ENCODE measurements at places on chromosomes 3 and 15.
A peak's percentile ranks its signal among the peaks of the same experiment; 100 is the strongest.

- DNase-seq = no peak
Observed at GRCh38 chr3:24944805-24945520, 450.3 kb upstream of the THRB start.

DNA sequence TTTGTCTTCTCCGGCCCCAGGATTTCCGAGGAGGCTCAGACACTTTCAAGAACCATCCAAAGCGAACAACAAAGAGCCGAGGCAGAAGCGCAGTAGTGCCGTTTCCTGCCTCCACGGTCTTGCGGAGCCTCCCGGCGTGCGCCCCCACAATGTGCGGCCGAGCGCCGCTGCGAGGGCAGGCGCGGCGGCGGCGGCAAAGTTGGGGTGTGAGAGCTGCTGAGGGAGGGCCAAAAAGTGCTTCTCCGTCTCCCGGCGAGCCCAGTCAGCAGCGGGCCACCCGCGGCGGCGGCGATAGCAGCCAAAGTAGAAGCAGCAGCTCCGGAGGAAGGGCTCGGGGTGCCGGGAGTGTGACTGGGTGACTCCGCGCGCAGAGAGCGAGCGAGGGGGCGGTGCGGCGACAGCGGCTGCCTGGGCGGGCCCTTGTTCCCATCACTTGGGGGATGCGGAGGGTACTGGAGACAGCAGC, 749.1 kb downstream of the ROBO1 start:
- DNase-seq = no peak

- no peak for DNase-seq
Observed at GRCh38 chr15:60394689-60395097, 3.1 kb downstream of the ANXA2 start.

- peak; percentile 29 for DNase-seq
Observed at GRCh38 chr15:92714077-92714476, 58.5 kb upstream of the FAM174B start.

DNA sequence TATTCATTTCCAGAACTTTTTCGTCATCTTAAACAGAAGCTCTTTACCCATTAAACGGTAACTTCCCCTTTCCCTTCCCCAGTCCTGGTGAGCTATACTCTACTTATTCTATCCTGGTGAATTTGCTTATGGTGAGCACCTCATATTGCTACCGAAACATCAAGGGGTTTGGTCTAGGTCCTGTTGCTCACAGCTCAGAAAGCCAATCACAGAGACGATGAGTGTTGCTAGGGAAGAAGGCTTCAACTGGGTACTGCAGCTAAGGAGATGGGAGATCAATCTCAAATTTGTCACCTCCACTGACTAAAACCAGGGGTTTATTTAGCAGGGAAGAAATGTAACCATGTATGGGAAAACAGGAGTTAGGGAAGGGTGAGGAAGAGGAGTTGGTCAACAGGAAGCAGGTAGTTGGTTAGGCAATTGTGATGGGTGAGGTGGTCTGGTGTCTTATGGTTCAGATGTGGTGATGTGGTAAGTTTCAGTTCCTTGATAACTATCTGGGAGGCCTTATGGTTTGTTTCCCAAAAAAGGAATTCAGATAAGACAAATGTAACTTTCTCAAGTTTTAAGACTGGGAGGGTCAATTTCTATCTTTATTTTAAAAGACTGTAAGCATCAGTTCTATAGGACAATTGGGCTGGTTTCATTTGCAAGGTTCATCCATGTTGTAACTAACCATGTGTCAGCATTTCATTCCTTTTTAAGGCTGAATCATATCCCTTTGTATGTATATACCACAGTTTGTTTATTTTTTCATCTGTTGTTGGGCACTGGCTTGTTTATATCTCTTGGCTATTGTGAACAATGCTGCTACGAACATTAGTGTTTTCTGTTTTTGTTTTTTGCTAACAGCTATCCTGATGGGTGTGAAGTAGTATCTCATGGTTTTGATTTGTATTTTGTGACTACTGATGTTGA, 24.3 kb downstream of the ARHGAP11B start:
- DNase-seq = peak; percentile 24

- no peak for DNase-seq
Observed at GRCh38 chr3:147538034-147538433, 128.9 kb downstream of the ZIC1 start.

GRCh38 chr15:40768521-40769273, 1.1 kb upstream of the C15orf62 start:
- DNase-seq = peak; percentile 48

DNA sequence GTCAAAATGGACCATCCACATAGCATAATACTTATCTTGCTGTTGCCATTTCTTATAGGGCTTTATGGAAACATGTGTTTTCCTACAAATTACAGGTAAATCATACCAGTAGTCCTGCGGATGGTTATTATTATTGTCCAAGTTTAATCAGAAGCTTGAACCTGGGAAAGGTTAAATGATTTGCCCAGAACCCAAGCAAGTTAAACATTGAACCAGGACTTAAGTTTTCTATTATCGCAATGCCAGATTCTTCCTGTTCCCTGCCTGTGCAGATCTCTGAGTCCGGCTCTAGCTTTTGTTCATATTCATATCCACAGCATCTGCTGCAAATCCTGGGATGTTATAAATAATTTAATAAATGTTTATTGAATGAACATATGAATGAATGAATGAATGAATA, 12.5 kb downstream of the LPP start:
- DNase-seq = no peak

- DNase-seq = no peak
Observed at GRCh38 chr3:58544541-58544940, 7.6 kb upstream of the ACOX2 start.

GRCh38 chr3:58238830-58239229, 1.2 kb downstream of the ABHD6 start:
- no peak for DNase-seq

DNA sequence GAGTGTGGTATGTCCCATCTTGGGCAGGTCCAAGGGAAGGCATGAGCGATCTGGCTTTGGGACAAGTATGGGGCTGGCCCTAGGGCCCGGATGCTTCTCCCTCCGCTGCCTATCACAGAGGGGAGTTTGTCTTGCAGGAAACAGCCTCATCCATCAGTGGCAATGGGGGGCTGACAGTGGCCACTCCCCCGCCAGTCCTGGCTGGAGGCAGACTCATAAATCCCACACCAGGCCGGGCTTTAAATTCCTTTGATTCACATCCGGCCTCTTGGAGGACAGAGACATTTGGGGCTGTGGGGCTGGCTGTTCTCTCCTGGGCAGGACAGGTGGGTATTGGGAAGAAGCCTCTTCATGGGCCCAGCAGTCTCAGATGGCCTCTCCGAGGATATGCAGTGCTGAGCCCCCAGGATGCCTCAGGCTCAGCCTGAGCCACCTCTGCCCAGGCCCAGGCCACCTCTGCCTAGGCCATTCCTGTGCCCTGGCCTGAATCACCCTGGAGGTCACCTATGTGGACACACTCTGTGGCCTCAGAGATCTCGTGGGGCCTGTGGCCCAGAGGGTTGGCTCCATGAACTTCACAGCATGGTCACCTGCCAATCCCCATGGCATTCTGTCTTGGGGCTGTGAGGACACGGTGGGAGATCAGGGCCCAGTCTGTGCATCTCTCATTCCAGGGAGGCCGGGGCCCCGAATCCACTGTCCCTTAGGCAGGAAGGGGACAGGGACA, 84.2 kb upstream of the GOLGA6L4 start:
- no peak for DNase-seq

GRCh38 chr15:69887009-69887408, 210.7 kb downstream of the TLE3 start:
- no peak for DNase-seq

GRCh38 chr15:80619680-80620079, 75.4 kb upstream of the ABHD17C start:
- DNase-seq = no peak

DNA sequence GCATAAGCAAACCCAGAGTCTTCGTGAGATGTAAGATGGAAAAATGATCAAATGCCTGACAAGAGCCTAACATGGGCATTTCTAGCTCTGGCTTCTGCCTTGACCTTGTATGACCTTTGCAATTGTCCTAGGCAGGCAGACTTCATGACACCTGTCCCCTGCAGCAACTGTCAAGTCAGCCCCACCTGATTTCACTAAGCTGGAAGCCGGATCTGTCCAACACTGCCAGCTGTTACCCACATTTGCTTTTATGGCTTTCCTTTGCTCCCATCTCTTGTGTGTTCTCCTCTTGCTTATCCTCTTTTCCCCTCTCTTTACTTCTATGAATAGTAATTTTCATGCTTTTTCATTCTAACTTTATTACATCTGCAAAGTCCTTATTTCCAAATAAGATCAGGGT, 48.5 kb upstream of the TNIK start:
- DNase-seq = no peak

DNA sequence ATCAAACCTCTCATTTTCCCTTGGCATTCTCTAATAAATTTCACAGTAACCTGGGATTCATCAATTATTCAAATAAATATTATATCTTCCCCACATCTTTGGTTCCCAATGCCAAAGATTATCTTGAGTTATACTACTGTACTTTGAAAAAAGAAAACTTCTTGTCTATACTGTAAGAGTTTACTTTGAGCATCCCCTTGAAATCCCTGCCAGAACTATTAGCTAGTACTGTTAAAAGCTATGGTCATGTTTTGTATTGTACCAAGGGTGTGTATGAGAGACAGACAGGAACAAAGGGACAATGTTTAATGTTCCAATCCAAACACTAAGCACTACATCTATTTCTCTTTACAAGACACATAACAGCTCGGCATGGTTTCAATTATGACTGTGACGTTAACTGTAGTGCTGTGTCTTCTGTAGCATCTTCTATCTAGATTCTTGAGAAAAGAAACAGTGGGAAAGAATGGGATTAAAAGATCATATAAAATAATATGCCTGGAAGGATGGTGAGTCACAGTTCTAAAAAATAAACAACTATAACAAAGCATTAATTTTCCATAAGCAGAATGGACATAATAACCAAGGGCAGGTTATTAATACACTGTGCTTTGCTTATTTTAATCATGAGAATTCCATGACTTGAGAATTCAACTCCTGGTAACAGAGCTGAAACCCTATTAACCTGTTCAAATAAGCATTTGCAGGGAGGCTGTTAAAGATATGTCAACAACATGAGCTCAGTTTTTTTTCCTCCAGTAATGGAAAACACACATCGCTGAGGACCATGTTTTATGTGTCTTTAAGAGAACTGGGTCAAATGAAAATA, 71.1 kb downstream of the ALDH1A2 start:
- DNase-seq = no peak

DNA sequence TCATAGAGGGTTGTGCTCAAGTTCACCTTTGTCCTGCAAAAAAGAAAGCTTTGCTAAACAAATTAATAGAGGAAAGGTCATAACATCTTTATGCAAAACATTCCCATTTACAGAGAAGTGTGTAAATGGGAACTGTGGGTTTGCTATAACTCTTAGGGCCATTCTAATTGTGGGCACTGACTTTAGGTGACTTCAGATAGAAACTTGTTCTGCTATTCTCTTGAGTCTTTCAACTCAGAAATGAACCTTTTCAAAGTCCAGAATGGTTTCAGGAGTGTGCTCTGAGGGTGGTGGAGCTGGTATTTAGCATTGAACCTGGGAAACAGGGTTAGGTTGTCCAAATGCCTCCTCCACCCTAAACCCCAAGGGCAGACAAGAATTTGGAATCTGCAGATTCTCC, 34.0 kb downstream of the SPTSSB start:
- DNase-seq = no peak

DNA sequence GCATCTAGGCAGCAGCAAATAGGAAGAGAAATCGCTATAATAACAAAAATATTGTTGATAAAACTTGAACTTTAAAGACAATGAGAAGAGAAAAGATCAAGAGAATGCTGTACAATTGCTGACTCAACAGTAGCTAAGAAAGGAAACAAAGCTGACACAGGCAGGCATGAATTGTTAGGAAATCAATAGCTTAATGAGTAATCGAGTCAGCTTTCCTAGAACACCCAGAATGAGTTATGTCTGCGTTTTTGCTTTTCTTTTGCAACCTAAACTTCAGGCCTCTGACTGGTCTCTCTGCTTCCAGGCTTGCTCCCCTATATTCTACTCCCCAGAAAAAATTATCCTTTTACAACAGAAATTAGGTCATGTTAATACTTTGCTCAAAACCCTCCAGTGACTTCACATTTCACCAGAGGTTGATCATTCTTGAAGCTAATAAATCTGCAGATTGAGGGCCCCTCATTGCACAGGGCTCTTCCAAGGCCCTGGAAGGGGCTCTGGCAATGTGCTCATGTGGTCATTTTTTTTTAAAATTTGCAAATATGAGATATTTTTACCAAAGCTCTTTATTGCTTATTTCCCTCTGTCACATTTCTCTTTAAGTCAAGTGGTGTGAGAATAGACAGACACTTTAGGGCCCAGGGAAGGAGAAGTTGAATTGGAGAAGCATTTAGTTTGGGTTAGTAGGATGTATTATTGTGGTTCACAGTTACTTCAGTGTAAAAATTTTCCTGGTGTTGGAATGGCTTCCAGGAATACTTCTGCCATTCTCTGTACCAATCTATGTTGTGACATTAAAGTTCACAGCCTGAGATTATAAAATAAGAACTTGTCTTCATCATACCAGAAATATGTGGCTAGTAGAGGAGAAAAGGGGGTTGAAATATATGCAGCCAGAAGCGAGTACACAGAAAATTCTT, 116.3 kb downstream of the TMCO5A start:
- no peak for DNase-seq

DNA sequence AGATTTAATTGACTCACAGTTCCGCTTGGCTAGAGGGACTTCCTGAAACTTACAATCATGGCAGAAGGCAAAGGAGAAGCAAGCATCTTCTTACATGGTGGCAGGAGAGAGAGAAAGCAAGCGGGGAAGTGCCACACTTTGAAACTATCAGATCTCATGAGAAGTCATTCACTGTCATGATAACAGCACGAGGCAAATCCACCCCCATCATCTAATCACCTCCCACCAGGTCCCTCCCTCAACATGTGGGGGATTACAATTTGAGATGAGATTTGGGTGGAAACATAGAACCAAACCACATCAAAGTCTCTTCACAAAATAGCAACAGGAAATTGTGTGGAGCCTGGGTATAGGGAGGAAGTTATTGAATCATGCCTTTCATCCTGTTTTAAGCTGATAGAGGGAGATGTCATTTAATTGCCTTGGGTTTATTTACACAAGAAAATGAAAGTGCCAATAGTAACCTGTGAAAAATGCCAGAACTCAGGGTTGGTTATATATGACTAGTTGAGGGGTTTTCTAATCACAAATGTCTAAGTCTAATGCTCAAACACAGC, 624.8 kb upstream of the LMCD1 start:
- no peak for DNase-seq

- no peak for DNase-seq
Observed at GRCh38 chr15:89030311-89030710, 57.9 kb upstream of the ABHD2 start.

DNA sequence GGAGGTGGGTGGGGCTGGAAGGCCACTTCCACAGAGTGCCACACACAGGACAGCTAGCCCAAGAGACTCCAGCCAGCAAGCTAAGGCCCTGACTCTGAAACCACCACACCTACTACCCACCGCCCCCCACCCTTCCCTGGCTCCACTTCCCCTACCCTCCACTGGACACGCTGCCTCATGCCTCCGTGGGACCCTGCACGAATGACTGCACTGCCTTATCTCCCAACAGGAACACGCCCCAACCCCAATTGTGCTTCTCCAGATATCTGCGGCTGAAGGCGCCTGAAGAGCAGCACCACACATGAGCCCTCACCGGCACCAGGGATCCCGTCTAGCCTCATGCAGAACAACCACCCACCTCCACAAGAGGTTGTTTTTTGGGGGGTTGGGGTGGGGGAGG, 2.7 kb downstream of the LINGO1 start:
- DNase-seq = no peak

- no peak for DNase-seq
Observed at GRCh38 chr3:108406661-108407206, 103.7 kb downstream of the MYH15 start.

All from GM12891 (cell line).